ENCODE measurements at places on chromosomes 3 and 15.
A peak's percentile ranks its signal among the peaks of the same experiment; 100 is the strongest.

- DNase-seq = peak; percentile 51
Observed at GRCh38 chr3:45551214-45552010, 43.1 kb upstream of the LIMD1 start.

DNA sequence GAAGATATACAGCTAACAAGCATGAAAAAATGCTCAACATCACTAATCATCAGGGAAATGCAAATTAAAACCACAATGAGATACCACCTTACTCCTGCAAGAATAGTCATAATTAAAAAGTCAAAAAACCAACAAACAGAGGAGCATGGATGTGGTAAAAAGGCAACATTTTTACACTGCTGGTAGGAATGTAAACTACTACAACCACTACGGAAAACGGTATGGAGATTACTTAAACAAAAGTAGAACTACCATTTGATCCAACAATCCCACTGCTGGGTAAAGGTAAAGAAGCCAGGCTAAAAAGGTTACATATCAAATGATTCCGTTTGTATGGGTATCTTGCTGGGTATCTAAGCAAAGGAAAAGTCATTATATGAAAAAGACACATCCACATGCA, 53.8 kb downstream of the STAG1 start:
- DNase-seq = no peak

GRCh38 chr15:65796610-65797078, 4.6 kb upstream of the DENND4A start:
- DNase-seq = no peak

- DNase-seq = no peak
Observed at GRCh38 chr3:49906073-49906743, 2.5 kb upstream of the MST1R start.

Data from brain pericyte (primary cell).